ENCODE measurements at places on chromosomes 5 and 9.

DNA sequence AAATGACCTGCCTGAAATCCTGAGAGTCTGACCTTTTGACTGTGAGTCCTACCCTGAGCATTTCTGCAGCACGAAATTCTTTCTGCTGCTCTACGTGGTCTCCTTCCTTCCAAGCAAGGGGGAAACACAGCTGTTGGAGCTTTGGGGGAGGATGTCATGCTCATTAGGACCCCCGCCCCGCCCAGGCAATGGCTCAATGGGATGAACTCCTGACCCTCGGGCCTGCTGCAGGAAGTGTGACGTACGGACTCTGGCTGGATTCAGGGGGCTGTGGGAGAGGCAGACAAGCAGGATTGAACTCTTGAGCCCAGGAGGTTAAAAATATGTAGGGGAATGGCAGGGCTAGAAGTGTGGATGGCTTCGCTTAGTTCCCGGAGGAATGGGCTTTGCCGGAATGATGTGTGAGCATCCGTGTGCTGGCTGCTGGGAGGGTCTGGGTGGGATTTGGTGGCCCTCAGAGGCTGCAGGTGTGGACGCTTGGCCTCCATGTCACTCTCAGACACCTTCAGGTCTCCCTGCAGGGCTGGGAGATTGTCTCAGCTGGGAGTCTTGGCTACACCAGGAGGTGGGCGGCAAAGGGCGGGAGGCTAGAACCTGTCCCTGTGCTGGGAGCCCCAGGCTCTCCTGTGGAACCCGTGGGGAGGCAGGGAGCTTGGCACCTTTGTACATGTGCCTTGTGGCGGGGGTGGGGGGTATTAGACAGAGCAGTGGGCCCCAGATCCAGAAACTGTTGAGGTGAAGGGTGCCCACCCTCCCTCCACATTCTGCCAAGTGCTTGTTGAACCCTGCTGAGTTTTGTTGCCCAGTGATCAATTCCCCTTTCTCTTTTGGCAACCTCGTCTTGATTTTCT, 26.3 kb downstream of the STC2 start:
- no peak for DNase-seq

DNA sequence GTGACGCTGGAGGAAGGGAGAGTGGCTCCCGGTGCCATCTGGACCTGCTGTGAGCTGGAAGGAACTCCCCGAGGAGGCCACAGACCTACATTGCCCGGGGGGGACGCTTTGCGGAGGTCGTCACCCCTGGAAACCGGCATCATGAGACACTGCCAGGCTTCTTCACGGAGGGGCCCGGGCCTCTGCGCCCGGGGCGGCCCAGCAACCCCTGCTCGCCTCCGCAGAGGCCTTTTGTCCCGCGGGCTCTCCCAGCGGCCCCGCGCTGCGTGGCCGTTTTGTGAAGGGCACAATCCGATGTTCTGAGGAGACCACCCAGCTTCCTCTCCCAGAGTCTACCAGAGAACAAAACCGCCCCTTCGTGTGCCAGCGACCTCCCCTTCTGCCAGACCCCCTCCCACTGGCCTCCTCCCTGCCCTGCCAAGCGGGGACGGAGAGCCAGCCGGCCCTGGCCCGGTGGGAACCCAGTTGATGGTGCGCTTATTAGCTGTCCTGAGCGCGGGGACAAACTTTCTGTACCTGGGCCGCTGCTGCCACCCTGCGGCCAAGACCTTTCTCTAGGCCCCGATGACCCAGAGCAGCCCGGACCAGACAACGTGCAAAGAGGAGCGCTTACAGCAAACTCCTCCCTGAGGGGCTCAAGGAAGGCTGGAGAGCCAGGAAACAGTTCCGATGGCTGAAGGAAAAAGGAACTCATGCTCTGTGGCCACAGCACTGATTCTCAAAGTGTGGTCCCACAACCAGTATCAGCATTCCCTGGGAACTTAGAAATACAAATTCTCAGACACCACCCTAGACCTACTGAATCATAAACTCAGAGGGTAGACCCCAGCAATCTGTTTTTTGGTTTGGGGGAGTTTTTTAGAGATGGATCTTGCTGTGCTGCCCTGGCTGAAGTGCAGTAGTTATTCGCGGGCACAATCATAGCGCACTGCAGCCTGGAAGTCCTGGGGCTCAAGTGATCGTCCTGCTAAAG, 86.7 kb downstream of the SLC1A3 start:
- no peak for DNase-seq

DNA sequence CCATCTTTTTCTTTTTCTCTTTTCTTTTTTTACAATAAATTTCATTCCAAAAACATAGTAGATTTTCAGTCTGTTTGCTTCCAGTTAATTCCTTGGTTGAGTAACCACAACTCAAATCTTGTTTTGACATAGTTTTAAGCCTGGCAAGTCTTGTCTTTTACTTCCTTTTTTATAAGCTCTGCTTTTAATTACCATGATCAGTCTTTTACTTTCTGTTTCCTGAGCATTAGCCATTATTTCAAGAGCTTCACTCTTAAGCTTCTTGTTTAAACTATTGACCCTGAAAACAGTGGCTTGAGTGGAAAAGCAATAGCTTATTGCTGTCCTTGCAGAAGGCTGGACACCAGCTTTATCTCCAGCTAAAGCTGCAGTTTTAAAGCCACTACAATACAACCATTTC, 1363.3 kb downstream of the MAT2B start:
- DNase-seq, result no peak

DNA sequence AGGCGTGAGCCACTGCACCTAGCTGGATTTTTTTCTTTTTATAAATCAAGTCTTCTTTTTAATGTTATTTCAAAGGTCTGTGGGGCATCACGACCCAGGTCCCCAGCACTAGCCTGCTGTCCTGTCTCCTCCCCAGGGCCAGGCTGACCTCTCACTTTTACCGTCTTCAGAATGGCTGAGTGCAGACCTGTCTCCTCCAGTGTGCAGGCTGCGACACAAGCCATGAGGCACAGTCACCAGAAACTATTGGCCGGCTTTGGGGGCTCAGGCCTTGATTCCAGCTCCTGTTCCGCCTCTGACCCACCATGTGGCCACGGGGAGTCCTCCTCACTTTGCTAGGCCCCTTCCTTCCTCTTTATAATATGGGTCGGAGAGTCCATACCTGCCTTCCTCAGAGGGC, 46.6 kb upstream of the NEURL1B start:
- DNase-seq, result no peak

- DNase-seq, result no peak
Measured at GRCh38 chr5:133757396-133757945, 145.1 kb upstream of the FSTL4 start.

- no peak for DNase-seq
Measured at GRCh38 chr5:127024821-127025220, 5.5 kb downstream of the MARCHF3 start.

DNA sequence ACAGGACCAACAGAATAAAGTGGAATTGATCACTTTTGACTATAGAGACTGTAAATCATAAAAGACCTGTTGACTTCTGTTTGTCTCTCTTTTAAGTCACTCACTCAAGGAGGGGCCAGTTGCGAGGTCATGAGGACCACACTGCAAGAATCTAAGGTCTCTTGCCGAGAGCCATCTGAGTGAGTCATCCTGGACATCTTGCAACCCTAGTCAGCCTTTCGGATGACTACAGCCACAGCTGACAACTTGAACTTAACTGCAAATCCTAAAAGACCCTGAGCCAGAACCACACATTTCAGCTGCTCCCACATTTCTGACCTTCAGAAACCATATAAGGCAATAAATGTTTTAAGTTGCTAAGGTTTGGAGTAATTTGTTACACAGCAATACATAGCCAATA, 129.7 kb upstream of the RAD23B start:
- no peak for DNase-seq

DNA sequence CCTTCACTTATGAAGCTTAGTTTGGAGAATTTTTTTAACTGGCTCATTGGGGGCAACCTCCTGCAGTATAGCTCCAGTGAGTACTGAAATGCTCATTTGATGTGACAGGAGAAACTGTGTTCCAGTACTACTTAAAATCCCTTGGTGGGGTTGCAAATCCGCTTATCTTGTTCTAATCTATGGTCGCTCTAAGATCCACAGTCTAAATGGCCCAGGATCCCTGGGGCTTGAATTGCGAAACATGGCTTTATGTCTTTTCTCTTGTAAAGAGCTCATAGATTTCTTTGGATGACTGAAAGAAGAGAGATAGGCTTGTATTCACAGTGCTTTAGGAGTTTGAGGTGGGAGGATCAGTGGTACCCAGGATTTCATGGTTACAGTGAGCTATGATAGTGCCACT, 52.7 kb downstream of the ADAMTSL1 start:
- no peak for DNase-seq

DNA sequence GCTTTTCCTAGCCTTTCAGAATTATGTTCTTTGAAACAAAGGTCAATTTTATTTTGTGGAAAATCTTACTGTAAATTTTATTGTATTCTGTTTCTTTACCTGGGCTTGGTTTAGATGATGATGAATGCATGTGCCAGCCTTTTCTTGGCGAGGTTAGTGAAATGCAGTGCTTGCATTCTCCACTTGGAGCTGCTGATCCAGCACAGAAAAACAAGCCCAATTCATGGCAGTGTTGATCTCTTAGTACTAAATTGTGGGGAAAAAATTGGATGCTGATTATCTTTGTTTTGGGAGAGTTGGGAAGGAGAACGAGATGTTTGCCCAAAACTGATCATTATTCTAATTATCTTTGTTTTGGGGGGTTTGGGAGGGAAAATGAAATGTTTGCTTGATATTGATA, 3.7 kb downstream of the HABP4 start:
- DNase-seq, result no peak

GRCh38 chr9:76996700-76997099, 22.8 kb upstream of the FOXB2 start:
- DNase-seq, result no peak

DNA sequence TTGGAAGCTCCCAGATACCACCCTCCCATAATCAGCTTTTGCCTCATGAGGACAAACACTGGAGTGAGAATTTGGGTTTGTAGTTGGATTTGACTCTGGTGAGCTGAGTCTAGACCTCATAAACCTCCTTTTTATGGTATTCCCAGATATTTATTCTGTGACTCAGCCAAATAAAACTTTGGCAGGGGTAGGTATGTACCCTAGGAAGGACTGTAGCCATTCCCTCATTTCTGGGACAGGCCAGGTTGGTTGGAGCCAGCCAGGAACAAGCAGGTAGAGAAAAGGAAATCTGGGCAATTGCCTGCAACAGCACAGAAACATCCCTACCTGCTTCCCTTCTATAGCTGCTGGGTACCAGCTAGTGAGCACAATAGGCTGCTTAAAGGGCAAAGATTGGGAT, 19.4 kb downstream of the ENHO start:
- DNase-seq, result no peak

GRCh38 chr5:173733425-173733824, 117.0 kb upstream of the BOD1 start:
- no peak for DNase-seq
